ENCODE measurements at places on chromosomes 6 and 20. TPM values are rescaled to one million over a fixed set of nuclear protein-coding genes. Genes with fewer than 3 reads are reported as not detected.

The TREML1 gene
- total RNA-seq = not detected

The FERMT1 gene
- total RNA-seq = 19.4 TPM

The HDGFL1 gene
- not detected for total RNA-seq

The OPRM1 gene
- total RNA-seq = not detected

The ACTR5 gene
- 10.4 TPM for total RNA-seq

The RIPOR2 gene
- not detected for total RNA-seq

The CLVS2 gene
- 0.07 TPM for total RNA-seq

The SLC32A1 gene
- not detected for total RNA-seq

The SLC22A2 gene
- total RNA-seq = not detected

The SMOC2 gene
- not detected for total RNA-seq

The SMIM29 gene
- 30.2 TPM for total RNA-seq

The PRPF6 gene
- total RNA-seq = 57.1 TPM

The EYA2 gene
- 3.2 TPM for total RNA-seq

The TMEM217 gene
- total RNA-seq = 0.99 TPM

The CST3 gene
- 364 TPM for total RNA-seq

The TINAG gene
- total RNA-seq = 0.08 TPM

The GCM1 gene
- not detected for total RNA-seq

The HAO1 gene
- not detected for total RNA-seq

The PHF3 gene
- 10.8 TPM for total RNA-seq

The LTB gene
- total RNA-seq = 0.33 TPM

The GMPR gene
- 0.30 TPM for total RNA-seq

The CD2AP gene
- total RNA-seq = 14.0 TPM

The SPATS1 gene
- not detected for total RNA-seq

The PCED1A gene
- total RNA-seq = 20.5 TPM

The C20orf144 gene
- 0.12 TPM for total RNA-seq

The CTCFL gene
- total RNA-seq = not detected

The LAMA4 gene
- total RNA-seq = 0.88 TPM

The TRERF1 gene
- total RNA-seq = 8.0 TPM

The GSTA3 gene
- total RNA-seq = not detected

The MOG gene
- total RNA-seq = not detected

The DEFB124 gene
- total RNA-seq = not detected

The IL17A gene
- total RNA-seq = not detected

The ADIG gene
- total RNA-seq = not detected

The MRAP2 gene
- total RNA-seq = 1.1 TPM

The SMPD2 gene
- total RNA-seq = 14.6 TPM

The CFAP206 gene
- 0.69 TPM for total RNA-seq

The RHAG gene
- 0.07 TPM for total RNA-seq

The MAP7 gene
- total RNA-seq = 33.6 TPM

The MAFB gene
- total RNA-seq = not detected

The C6orf163 gene
- total RNA-seq = 0.24 TPM

The FRK gene
- total RNA-seq = 1.4 TPM

The PHACTR3 gene
- total RNA-seq = not detected

The FLOT1 gene
- total RNA-seq = 97.3 TPM

The SAMD10 gene
- not detected for total RNA-seq

The MCHR2 gene
- total RNA-seq = not detected

The MATN4 gene
- 0.08 TPM for total RNA-seq

The KHDC1L gene
- total RNA-seq = not detected

The B3GALT4 gene
- total RNA-seq = 0.72 TPM

The AARS2 gene
- 9.2 TPM for total RNA-seq

The TRIM15 gene
- total RNA-seq = not detected

The C6orf120 gene
- total RNA-seq = 12.3 TPM

The MMS22L gene
- total RNA-seq = 12.6 TPM

The ANGPT4 gene
- 0.03 TPM for total RNA-seq

The FILIP1 gene
- total RNA-seq = 0.48 TPM

The NFS1 gene
- total RNA-seq = 40.1 TPM

The RGS17 gene
- total RNA-seq = 6.4 TPM

The PGC gene
- not detected for total RNA-seq

The FAM162B gene
- not detected for total RNA-seq

The BEND6 gene
- total RNA-seq = 0.96 TPM

The GTF2H4 gene
- total RNA-seq = 16.3 TPM
